ENCODE measurements at places on chromosomes 5 and 9.

DNA sequence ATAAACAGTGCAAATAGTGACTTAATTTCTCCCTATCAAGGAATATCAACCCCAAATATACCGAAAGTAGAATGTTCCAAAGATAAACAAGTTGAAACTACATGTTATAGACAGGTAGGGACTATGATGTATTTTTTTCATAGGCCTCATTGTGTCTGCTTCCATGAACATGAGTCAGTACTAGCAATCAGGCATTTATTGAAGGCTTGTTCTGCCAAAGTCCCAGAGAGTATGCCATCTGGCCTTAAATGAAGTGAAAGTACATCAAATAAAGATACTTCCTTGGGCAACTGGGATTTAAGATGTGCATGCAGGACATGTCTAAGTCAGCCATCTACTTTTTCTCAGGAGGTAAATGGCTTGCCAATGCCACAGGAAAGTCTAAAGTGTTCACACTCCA, 6.5 kb downstream of the GHR start:
- no peak for DNase-seq

DNA sequence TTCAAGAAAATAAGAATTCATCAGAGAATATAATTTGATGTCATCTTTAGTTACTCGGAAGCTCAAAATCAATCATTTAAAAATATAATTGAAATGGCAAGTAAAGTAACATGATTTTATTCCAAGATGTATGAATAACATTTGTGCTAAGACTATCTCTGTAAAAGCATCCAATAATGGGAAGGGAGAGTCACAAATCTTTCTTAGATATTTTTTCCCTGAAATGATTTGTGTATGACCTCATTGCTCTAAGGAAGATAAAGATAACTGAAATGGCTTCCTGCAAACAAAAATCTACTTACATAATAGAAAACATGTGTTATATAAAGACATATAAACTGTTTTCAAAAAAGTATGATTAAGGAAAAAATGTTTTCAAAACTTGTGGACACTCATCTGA, 97.4 kb upstream of the FGF10 start:
- no peak for DNase-seq

GRCh38 chr5:125970631-125971307, 452.4 kb upstream of the GRAMD2B start:
- DNase-seq, result no peak

GRCh38 chr5:167573370-167574127, 717.9 kb upstream of the WWC1 start:
- DNase-seq, result no peak

DNA sequence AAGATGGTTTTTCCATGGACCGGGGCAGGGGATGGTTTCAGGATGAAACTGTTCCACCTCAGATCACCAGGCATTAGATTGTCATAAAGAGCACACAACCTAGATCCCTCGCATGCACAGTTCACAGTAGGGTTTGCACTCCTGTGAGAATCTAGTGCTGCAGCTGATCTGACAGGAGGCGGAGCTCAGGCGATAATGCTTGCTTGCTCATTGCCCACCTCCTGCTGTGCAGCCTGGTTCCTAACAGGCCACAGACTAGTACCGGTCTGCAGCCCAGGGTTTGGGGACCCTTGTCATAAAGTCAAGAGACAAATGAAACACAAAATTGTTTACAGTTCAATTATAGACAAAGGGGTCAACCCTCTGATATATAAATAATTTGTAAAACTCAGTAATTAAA, 101.7 kb downstream of the RANBP17 start:
- no peak for DNase-seq

- DNase-seq, result no peak
Observed at GRCh38 chr5:139600336-139600949, 39.3 kb downstream of the UBE2D2 start.

DNA sequence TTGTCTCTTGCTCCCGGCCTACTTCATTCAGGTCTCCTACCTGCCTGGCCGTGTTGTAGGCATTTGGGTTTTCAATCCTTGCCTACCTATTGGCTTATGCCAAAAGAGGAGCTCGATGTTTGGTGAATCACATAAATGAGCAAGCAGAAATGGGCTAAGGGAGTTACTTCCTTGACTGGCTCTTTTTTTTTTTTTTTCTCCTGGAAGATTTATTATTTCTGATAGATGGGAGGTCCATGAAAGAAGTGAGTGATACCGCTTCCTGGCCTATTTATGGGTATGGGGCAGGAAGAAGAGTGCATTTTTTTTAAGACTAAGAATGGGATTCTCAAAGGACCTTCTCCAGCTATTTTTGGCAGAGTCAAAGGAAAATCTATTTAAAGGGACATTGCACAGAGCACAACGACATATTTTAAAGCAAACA, 294.1 kb downstream of the ARHGAP26 start:
- no peak for DNase-seq

DNA sequence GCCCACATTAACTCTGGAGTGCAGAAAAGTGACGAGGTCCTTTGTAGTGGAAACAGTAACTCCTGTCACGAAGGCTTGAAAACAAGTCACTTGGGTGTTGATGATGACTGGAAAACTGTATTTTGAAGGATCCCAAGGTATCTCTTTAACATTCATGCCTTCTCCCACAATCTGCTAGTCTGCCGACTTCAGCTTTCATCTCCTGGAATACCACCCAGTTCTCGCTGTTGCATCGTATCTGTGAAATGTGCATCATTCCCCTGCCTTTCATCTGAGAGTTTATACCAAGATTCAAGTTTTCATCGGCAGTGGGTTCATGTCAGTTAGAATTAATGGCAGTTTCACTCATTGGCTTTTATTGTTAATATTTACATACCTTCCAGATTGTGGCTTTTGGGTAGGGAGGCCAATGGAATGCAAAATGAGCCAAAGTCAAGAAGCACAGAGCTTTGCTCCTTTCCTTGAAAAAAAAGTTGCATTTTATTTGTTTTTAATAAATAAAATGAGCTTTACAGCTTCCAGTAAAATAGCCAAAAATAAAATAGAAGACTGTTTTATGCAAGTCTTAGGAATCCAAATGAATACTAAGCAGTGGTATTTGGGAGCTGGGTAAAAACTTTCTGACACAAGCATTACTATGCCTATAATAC, 575.2 kb upstream of the WWC1 start:
- no peak for DNase-seq

DNA sequence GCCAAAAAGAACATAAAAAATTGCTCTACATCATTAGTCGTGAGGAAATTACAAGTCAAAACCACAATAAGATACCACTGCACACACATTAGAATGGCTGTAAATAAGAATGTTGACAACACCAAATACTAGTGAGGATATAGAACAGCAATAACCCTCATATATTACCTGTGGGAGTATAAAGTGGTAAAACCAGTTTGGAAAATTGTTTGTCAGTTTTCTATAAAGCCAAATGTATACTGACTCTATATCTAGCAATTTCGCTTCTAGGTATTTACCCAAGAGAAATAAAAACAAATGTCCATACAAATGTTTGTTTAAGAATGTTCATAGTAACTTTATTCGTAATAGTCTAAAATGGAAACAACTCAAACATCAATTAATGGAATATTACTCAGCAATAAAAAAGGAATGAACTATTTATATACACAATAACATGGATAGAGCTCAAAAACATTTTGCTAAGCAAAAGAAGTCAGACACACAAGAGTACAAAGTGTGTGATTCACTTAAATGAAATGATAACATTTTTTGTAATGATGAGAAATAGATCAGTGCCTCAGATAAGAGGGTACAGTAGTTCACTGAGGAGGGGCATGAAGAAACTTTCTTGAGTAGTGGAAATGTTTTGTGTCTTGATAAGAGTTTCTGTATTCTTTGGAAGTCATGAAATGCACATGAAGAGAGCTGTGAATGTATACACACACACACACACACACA, 219.6 kb upstream of the ZNF462 start:
- no peak for DNase-seq

- no peak for DNase-seq
Observed at GRCh38 chr9:132094314-132094791, 14.7 kb upstream of the MED27 start.

Measured in stimulated activated CD4-positive, alpha-beta T cell treated with anti-CD3 and anti-CD28 coated beads, Interleukin-2, amount 100 ng/mL, for 24 hours (primary cell).